ENCODE measurements at places on chromosomes 13 and 19. TPM values are rescaled to one million over a fixed set of nuclear protein-coding genes. Genes with fewer than 3 reads are reported as not detected.

Gene CGB2
- not detected for total RNA-seq

Gene RDH8
- not detected for total RNA-seq

Gene ZNF541
- total RNA-seq, result not detected

Gene C5AR2
- total RNA-seq, result 15.2 TPM

Gene U2AF1L4
- total RNA-seq, result 6.6 TPM

Gene SPIB
- total RNA-seq, result not detected

Gene ZNF560
- total RNA-seq, result 0.49 TPM

Gene IGFL3
- total RNA-seq, result not detected

Gene CEP89
- total RNA-seq, result 12.0 TPM

Gene ZNF793
- 3.7 TPM for total RNA-seq

Gene APOE
- 170 TPM for total RNA-seq

Gene ZNF99
- not detected for total RNA-seq

Gene CCDC8
- 7.4 TPM for total RNA-seq

Gene VSTM1
- not detected for total RNA-seq

Gene KIR2DL1
- not detected for total RNA-seq

Gene PCP2
- total RNA-seq, result not detected

Gene CCL25
- not detected for total RNA-seq

Gene PDX1
- not detected for total RNA-seq

Gene DIAPH3
- 1.2 TPM for total RNA-seq

Gene TRAPPC6A
- 28.7 TPM for total RNA-seq

Gene TMIGD2
- not detected for total RNA-seq

Gene PLPPR3
- total RNA-seq, result not detected

Gene LPAR6
- 43.2 TPM for total RNA-seq

Gene SERPINE3
- not detected for total RNA-seq

Gene ZNF813
- total RNA-seq, result 4.2 TPM

Gene KLK7
- 14.2 TPM for total RNA-seq

Gene WASF3
- 20.4 TPM for total RNA-seq

Gene LHB
- not detected for total RNA-seq

Gene CEACAM8
- total RNA-seq, result not detected

Gene GMIP
- 12.3 TPM for total RNA-seq

Gene ZNF761
- 12.3 TPM for total RNA-seq

Gene CEACAM3
- total RNA-seq, result not detected

Gene CNFN
- total RNA-seq, result 106 TPM

Gene CEBPA
- 38.3 TPM for total RNA-seq

Gene ACP7
- not detected for total RNA-seq
